Uterus (tissue), 4 donors: ENCODE measurements at places on chromosomes 2 and 18. TPM values are rescaled to one million over a fixed set of nuclear protein-coding genes. Genes with fewer than 3 reads are reported as not detected.

GRCh38 chr2:146572598-146572997 is 1272.2 kb upstream of the ACVR2A start:
- no peak for DNase-seq

DNA sequence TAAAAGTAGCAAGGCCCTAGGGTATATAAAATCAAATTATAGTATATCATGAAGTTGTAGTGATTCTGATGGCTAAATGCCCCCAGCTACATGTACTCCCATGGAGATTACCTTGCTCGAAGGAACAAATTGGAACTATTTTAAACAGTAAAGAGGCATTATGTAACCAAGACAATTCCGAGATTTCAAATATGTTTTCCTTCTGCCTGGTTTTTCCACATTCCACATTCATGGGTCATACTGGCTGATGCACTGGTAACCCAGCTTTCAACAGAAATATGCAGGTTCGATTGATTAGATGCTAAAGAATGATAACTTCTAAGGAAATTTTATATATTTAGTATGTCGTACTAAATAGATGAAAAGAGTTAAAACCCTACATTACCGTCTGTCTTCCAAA is 62.3 kb upstream of the MGAT4A start:
- DNase-seq, result no peak

DNA sequence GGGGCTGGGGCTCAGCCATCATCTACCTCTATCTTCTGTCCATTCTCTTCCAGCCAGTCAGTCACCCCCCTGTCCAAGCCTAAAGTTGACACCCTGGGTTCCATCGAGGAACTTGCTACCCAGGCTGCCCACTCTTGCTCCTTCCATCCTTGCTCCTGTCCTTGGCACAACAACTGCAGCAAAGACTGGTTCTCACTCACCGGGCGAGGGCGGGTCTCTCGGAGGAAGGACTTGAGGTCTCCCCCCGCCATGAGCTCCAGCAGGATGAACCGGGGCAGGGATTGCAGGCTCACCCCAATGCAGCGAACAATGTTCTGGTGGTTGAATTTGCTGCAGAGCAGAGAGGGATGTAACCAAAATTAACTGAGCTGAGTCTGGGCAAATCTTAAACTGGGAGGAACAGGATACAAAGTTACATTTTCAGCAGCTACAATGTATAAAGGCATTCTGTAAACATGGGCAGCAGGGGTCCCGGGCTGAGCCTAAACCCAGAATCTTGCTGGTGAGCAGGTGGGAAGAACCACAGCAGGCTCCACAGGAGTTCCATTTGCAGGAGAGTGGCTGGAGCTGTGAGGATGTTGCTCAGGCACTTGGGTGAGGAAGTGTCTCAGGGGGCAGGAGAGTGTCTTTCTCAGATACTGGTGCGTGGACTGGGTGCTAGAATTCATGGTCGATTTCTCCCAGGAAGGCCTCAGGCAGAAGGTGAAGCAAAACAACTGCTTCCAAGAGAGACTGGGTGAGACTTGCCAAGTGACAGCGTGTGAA is 105.5 kb downstream of the CLIP4 start:
- no peak for DNase-seq

DNA sequence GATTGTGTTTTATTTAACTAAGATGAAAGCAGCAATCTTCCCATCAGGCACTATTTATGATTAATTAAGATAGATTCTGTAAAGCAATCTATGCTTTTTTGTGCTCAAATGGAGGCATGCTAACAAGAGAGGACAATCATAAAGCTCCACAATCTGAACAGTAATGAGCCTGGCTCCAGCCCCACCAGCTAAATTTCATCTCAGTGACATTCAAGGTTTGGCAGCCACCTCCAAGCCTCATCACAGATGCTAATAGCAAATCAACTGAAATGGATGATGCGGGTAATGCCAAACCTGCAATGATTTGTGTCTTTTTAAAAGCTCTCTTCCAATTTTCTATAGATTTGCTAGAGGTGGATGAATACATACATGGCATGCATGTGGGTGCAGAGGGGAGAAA is 456.6 kb downstream of the TDRD15 start:
- no peak for DNase-seq

Gene ERMN
- 0.12 TPM for total RNA-seq

Gene MYO5B
- total RNA-seq, result 14.7 TPM

DNA sequence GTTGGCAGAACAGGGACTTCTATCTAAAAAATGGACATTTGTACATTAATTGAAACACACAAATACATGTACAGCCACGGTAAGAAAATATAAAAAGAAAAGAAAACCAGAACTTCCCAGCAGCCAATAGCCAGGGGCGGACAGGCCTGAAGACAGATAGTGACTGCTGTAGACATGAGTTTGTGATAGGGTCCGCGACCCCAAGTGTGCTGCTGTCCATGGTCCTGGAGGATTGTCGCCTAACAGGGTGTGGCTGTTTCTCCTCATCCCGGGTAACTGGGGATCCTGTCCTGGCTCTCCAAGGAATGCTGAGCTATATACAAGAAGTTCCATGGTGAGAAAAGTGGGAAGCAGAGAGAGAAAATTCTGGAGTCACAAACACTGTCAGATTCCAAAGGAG is 266.5 kb upstream of the SALL3 start:
- no peak for DNase-seq

DNA sequence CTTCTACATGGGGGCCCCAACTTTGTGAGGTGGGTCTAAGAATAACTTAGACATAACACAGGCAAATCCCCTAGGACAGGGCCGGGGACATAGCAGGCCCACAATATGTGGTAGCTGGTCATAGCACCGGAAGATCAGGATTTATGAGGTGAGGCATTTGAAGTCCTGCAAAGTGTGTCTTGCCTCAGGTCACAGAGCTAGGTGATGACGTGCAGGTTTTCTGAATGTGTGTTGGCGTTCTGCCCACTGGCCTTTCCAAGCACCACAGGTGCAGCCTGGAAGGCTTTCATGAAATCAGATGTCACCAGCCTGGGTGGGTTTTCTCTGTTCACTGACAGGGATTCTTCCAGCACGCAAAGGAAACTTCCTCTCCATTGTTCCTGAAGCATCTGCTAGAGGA is 119.1 kb downstream of the LRATD1 start:
- no peak for DNase-seq

Gene FAM124B
- 7.3 TPM for total RNA-seq

GRCh38 chr18:50633992-50634391 is 74.1 kb downstream of the MAPK4 start:
- DNase-seq, result no peak

DNA sequence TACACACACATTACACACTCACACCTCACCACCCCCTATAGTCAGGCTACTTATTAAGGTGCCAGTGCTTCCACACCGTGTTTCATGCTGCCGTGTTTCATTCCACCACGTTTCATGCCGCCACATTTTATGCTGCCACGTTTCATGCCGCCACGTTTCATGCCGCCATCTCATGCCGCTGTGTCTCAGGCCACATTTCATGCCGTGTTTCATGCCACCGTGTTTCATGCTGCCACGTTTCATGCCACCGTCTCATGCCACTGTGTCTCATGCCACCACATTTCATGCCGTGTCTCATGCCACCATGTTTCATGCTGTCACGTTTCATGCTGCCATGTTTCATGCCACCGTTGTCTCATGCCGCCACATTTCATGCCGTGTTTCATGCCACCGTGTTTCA is 65.1 kb downstream of the MBOAT2 start:
- no peak for DNase-seq

DNA sequence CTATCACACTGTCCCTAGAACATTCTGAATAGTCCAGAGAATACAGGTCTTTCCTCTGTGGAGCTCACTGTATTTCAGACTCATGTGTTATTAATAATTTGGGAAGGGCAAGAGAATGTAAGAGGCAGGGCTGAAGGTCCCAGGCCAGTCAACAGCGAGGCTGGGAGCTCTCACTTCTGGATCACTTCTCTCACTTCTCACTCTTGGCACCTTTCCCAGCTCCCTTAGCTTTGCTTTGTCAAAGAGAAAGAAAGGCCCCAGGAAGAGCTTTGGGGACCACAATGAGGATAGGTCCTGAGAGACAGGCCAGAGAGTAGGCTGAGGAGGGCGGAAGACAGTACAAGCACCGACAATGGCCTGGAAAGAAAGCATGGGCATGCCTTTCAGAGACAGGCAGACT is 11.2 kb downstream of the EFR3B start:
- DNase-seq, result no peak

GRCh38 chr2:240128608-240129145 is 7.4 kb downstream of the COPS9 start:
- DNase-seq, result no peak

GRCh38 chr18:59649591-59649990 is 47.6 kb downstream of the CCBE1 start:
- DNase-seq, result no peak

Gene CYP1B1
- total RNA-seq, result 118 TPM

GRCh38 chr2:235849489-235849888 is 318.7 kb downstream of the GBX2 start:
- no peak for DNase-seq

GRCh38 chr2:144115739-144116291 is 404.1 kb downstream of the ZEB2 start:
- no peak for DNase-seq

Gene RPS27A
- 5,133 TPM for total RNA-seq

Gene ALPG
- total RNA-seq, result not detected

- DNase-seq, result no peak
These were observed 80.9 kb downstream of the SP100 start for GRCh38 chr2:230496891-230497290.

DNA sequence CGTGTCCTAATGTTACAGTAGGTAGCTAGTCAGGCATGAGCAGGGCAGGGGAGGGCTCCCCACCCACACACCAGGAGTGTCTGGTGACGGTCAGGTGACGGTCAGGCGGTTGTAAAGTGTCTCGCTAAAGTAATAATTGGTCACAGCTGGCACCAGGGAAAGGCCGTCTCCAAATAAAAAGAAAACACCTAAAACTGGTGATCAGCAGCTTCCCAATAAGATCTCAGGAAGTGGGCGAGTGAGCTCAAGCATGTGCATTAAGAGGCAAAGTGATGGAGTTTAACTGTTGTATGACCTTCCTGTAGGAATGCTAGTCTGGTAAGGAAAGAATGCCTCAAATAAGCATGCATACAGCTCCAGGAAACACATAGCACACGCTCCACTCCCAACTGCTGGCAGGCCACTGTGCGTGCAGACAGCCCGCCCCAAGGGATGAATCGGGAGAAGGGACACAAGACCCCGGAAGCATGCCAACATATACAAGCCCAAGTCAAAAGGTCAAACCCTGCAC is 177.1 kb downstream of the RNF144A start:
- DNase-seq, result no peak

- no peak for DNase-seq
These were observed 25.9 kb upstream of the SGPP2 start for GRCh38 chr2:222398446-222398885.

DNA sequence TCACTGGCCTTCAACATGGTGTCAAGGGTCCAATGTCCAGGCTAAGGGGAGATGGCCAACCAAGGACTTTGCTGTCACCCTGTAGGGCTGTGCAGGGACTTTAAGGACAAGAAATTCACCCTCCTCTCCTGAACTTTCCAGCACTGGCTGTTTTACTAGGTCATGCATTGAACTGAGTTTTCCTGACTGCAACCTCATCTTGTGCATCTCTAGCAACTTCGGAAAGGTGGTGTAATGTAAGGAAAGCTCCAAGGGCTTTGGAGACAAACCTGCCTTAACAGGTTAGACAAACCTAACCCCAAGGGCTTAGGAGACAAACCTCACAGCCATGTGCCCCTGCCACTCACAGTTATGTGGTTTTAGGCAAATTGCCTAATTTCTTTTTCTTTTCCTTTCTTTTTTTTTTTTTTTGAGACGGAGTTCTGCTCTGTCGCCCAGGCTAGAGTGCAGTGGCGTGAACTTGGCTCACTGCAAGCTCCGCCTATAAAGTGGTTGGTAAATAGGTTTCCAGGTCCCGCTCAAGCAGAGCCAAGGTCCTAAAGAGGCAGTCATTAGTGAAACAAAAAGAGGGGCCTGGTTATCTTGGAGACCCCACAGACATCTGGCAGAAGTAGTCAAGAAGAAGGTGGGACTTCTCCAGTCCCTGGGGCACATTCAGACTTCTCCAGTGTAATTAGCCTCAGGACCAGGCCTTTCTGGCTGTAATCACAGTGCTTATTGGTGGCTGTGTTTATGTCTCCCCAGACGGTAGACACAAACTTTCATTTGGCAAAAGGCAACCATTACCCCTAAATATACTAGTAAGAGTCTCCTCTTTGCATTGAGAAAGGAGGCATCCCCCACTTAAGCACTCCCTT is 37.6 kb upstream of the PMAIP1 start:
- DNase-seq, result no peak

Gene MROH2A
- total RNA-seq, result not detected

Gene SULT1C4
- 33.4 TPM for total RNA-seq

Gene CD207
- 2.5 TPM for total RNA-seq

- DNase-seq, result no peak
These were observed 427.7 kb upstream of the LYPD1 start for GRCh38 chr2:133097666-133098065.

DNA sequence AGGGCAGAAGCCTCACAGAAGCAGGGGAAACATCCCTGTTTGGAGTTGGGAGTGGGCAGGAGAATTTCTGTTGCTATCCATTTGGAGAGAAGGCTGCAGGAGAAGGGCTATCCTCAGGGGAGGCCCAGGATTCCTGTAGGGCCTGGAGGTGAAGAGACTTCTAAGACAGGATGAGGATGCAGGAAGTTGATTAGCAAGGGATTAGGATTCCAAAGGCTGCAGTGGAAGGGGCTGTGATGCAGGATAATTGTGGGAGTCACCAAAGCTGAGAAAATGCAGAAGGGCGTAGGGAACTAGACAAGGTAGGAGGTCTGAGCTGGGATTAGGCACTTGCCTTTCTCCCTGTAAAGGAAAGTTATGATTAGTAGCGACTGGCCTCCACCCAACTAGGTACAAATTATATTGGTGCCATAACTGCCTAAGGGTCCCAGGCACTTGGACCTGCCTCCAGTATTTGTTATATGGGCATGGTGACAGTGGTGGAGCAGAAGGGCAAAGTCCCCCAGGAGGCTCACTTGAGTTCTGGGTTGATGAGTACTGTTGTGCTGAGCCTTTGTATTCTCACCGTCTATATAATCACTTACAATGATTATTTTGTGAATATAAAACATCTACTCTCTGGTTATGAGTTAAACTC is 96.4 kb upstream of the MSTN start:
- no peak for DNase-seq

- no peak for DNase-seq
These were observed 61.5 kb downstream of the TANC1 start for GRCh38 chr2:159029936-159030335.

DNA sequence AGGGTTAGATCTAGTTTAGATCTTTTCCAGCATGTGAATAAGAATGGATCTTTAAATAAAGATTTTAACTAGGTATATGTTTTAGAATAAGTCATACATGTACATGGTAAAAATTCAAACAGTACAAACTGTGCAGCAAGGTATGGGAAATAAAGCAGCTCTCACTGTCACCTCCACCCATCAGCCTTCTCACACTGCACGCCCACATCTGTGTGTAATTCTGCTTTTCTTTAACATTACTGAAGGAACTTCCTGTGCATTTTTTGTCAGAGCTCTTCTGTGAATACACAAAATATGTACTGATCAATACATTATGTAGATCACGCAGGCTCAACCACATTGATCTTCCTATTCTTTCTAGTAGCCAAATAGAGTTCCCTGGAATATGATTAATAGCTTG is 3.4 kb downstream of the CASP8 start:
- no peak for DNase-seq

Gene PMAIP1
- 3.5 TPM for total RNA-seq

GRCh38 chr2:20615466-20616241 is 35.2 kb downstream of the HS1BP3 start:
- peak; percentile 50 for DNase-seq
